ENCODE measurements at places on chromosomes 5 and 9.

GRCh38 chr5:34447424-34447823, 208.7 kb upstream of the RAI14 start:
- DNase-seq, result no peak

GRCh38 chr9:136312436-136312835, 8.5 kb upstream of the CCDC187 start:
- peak; percentile 41 for DNase-seq

- peak; percentile 61 for DNase-seq
These were observed 13.1 kb downstream of the GPRIN1 start for GRCh38 chr5:176596689-176597416.

GRCh38 chr9:14315875-14316601, 2.1 kb upstream of the NFIB start:
- no peak for DNase-seq

GRCh38 chr5:147639321-147639720, 129.5 kb upstream of the DPYSL3 start:
- DNase-seq, result no peak

- DNase-seq, result no peak
These were observed 539.2 kb downstream of the ACTL7B start for GRCh38 chr9:108316630-108317029.

Measured in stimulated activated CD4-positive, alpha-beta T cell treated with anti-CD3 and anti-CD28 coated beads, Interleukin-4, amount 100 ng/mL, for 24 hours (primary cell).